ENCODE measurements at places on chromosomes 13 and 19.

DNA sequence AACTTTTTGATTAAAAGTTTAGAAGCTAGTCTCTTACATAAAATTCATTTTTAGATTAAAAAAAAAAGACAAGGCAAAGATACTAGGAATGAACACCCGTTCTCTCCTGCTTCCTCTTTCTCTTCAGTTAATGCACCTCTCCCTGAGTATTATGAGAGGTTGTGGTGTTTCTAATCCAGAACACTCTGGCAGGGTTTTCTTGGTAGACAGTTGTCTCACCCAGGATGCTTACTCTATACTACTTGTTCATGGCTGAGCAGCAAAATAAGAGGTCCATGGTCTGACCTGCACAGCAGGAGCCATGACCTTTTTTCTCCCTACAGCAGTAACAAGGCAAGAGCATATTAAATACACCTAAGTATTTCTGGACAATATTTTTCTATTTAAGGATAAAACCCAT is 62.0 kb downstream of the MICU2 start:
- DNase-seq, result no peak

GRCh38 chr19:46019270-46019669 is 3.6 kb downstream of the PGLYRP1 start:
- no peak for DNase-seq

GRCh38 chr19:36244066-36244465 is 29.2 kb downstream of the ZNF146 start:
- DNase-seq, result no peak

DNA sequence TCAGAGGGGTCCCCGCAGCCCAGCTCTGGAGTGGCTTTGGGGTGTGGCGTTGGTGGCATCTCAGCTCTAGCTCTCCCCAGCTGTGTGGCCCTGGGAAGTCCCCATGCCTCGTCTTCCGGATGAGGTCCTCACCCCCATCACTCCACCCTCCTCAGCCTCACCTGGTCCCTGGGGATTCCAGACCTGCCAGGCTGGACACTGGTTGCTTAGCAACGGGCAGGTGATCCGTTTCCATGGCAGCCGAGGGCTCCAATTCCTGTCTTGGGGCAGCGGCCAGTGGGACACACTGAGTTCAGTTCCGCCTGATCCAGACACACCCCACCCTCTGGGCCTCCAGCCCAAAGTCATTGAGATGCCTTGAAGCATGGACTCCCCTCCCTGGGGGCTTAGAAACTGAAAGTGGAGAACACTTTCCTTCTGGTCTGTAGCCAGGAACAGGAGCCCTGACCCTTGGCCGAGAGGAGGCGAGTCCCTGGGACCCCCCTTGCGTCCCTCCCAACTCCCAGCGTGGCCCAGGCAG is 7.7 kb upstream of the MISP start:
- no peak for DNase-seq

GRCh38 chr13:66222926-66223325 is 1007.2 kb downstream of the PCDH9 start:
- DNase-seq, result no peak

- DNase-seq, result no peak
Measured at GRCh38 chr19:52351512-52351911, 15.5 kb downstream of the ZNF610 start.
